Astrocyte of the hippocampus (primary cell): ENCODE measurements at places on chromosomes 2 and 18.

DNA sequence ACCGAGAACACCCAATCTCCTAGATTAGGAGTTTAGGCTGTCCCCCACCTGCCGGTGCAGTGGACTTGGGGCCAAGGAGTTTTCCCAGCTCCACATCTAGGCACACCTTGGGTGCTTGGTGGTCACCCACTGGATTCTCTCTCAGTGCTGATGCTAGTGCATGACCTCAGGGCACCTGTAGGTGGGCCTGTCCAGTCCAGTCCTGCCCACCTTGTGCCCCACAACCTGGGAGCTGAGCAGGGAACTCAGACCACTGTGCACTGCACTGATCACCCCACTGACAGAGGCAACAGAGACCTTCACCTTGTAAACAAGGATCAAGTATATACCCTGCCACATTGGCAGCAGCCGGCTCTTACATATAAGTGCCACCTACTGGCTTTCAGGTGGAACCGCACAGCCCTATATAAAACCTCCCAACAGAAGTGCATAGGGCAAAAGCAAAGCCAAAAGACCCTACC is 12.7 kb upstream of the CDH19 start:
- no peak for DNase-seq

GRCh38 chr2:28666496-28667184 is 85.0 kb upstream of the PPP1CB start:
- no peak for DNase-seq

- DNase-seq = no peak
Measured at GRCh38 chr2:120432976-120433815, 87.3 kb downstream of the INHBB start.

GRCh38 chr18:26574958-26575864 is 26.9 kb upstream of the KCTD1 start:
- peak; percentile 92 for DNase-seq

DNA sequence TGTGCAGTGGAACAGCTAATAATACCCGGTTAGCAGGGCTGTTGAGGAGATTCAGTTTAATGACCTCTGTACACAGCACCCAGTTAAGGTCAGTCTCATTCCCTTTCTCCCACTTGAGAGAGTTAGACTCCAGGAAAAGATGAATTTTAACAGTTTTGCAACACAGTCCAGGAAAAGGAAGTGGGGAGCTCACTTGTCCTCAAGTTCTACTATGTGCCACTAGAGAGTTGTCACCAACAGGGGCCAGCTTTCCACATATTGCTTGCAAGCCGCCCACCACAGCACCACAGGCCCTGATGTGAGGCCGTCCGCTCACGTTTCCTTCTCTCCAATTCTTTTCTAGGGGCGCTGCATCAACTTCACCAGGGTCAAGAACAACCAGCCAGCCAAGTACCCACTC is 142.1 kb downstream of the GFPT1 start:
- no peak for DNase-seq

- no peak for DNase-seq
Measured at GRCh38 chr2:189580241-189580651, 340 bp downstream of the SLC40A1 start.

DNA sequence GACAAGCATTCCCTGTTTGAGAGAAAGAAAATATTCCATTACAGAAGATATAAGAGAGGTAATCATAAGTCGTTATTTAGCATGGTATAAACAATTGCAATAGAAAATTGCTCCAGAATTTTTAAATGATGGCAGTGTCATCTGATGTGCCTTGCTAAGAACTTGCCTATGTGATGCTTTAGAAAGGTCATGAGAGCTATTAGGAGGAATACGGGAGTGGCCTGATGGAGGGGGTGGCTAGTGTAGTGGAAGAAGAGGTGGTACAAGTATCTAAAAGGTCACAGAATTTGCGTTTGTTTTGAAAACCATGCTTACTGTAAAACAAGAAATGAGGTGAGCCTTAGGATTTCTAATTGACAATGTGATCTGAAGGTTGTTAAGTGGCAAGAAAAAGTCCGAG is 550.0 kb downstream of the TMX3 start:
- no peak for DNase-seq

DNA sequence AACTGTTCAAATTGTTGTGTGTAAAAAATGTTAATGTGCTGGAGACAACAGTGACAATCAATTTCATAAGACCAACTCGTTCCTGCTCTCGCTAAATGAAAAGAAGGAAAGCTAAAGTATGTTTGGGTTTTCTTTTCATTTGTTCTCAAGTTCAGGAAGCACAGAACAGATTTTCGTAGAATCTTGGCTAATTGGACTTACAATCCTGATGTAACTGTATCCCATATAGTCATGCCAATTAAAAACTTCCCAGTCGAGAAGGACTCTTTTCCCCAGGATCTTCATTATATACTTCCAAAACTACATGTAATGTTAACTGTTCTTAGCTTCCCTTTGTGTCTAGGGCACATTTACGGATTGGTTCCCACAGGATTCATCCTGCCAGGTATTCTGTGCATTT is 135.4 kb upstream of the ITGB6 start:
- DNase-seq = no peak

DNA sequence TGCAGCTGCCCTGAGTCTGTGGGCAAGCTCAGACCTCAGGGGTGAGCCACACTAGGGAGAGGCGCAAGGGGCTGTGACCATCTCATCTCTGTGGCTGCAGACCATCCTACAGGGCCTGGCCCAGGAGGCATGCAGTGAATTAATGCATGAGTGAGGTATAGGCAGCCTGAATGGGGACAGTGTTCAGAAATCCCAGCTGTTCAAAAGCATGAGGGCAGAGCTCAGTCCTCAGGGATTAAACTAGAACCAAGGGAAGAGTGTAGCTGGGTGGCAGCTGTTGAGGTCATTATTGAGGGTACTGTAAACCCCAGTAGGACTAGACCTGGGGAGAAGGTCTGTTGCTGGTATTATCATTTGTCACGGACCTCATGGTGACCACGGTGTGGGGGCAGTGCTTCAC is 17.0 kb downstream of the TMEM177 start:
- DNase-seq = no peak

- no peak for DNase-seq
Measured at GRCh38 chr2:71922091-71922490, 225.6 kb downstream of the CYP26B1 start.

DNA sequence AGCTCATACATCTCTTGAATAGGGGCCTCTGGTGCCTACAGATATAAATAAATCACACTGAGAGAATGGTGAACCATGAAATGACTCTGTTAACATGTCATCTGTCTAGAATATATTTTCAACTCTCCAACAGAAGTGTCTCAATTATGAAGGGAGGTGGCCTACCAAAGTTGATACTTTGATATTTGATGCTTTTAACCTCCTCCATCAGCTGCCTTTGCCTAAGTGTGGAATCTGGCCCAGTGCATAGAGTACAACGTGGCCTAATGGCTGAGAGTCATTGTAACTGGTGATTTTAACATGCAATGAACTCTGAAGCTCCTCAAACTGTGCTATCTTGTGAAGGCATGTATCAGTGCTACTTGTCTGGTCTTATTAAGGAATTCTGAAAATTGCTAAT is 93.4 kb downstream of the MYO3B start:
- peak; percentile 34 for DNase-seq

GRCh38 chr2:152114366-152114765 is 15.5 kb upstream of the CACNB4 start:
- DNase-seq = no peak

DNA sequence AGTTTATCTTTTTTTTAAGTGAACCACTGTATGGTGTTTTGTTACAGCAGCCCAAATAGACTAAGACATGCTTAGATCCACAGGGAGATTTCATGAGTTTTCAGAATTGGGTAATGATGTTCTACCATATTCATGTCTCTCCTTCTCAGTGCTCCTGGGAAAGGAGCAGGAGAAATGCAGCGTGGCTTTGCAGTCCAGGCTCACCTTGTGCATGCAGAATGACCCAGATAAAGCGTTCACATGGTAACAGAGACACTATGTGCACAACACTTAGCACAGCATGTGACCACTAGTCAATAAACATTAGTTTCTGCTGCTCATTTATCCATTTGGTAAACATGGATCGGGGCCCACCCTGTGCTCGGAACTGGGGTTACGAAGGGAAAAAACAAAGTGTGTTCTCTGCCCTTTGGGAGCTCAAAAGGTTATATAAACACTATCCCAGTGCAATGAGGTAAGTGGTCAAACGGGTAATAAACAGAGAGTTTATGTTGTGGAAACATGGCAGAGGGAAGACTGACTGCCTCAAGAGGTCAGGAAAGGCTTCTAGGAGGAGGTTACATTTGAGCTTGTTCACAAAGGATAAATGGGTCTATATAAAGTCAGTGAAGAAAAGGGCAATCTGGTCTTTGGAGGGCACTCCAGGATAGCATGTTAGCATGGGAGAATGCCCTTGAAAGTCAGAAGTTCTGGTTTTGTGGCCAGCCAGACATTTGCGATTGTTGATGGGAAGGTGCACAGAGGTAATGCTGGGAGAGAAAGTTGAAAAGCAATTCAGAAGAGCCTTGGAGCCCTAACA is 299.2 kb downstream of the TDRD15 start:
- DNase-seq = no peak

- no peak for DNase-seq
Measured at GRCh38 chr18:8303151-8303755, 306.0 kb upstream of the RAB12 start.

DNA sequence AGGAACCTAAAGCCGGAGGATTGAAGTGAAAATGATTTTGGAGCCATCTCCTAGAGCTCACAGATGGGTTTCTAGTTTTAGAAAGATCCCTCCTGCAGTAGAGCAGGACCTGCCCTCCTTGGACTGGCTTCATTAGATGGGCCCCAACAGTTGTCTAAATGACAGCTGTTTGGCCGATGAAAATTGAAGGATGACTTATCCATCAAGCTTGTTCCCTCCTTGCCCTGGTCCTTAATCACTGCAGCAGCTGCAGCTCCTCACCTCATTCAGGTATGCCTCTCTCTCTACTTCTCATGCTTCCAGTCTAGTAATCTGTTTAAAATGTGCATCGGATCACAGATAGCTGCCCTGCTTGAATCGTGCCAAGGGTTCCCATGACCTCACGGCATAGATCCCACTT is 677.6 kb downstream of the BCL11A start:
- no peak for DNase-seq

DNA sequence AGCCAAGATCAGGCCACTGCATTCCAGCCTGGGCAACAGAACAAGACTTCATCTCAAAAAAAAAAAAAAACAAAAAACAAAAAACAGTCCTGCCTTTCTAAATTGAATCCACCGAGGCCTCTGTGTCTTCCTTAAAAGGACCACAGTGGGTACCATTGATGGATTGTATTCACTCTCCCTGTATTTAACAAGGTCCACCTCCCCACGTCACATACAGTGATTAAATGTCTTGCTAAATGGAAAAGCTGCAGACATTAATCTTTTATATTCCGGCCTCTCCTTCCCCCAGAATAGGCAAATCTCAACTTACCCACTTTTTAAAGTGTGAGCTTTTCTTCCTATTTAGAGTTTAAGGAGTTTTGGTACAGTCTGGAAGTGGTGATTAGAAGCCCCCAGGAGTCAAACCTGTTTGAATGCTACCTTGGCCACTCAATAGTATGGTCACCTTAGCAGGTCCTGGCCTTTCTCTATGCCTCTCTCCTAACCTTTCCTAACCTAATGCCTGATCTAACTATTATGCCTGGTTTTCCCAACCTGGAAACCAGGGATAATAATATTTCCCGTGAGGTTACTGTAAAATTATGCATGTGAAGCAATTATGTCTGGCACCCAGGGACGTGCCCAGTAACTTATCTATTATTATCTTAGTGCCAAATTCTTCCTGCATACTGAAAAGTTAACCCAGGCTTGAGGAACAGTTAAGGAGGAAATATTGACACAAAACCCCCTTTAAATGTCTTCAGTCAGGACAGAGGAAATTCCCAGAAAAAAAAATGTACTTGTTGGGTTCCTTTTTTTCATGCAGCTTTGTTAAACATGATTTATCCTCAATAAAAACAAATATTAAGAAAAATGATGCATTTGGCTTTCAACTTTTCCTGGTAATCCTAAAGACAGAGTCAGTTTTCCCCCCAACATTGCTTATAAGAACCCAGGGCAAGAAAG is 3.1 kb downstream of the NFE2L2 start:
- DNase-seq = no peak

GRCh38 chr2:18899725-18900124 is 310.4 kb upstream of the NT5C1B start:
- DNase-seq = no peak

- no peak for DNase-seq
Measured at GRCh38 chr2:134218930-134219658, 34.8 kb upstream of the MGAT5 start.

DNA sequence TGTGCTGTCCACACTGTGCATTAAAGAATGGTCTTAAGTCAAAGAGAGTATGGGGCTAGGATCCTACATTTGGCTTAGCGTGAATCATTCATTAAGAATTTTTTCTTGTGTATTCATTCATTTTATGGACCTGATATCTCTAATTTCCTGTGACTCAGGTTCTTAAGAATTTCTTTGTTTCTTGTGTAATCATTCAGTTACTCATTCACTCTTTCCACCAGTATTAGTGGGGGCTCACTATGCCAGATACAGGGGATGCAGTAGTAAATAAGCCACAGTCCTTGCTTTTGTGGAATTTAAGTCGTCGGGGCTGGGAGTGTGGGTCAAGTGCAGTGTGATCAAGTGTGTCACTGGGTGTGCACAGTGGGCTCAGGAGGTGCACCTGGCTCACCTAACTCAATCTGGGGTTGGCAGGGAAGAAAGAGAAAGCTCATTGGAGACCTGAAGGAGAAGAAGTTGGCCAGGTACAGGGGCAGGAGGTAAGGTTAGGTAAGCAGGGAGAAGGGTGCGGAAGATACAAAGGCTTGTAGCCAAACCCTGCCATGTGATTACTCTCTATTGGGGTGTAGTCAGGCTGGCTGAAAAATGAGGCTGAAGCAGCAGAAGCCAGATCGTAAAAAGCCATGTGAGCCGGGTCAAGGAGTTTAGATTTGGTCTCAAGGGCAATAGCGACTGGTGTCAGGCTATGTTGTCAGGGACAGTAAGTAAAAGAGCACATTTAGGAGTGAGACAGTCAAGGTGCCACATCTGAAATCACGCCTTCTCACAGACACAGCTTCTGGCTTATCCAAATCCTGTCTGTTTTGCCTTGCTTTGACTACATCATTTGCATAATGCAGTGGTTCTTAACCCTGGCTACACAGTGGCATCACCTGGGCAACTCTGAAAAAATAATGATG is 67.2 kb downstream of the KCTD1 start:
- DNase-seq = peak; percentile 81

DNA sequence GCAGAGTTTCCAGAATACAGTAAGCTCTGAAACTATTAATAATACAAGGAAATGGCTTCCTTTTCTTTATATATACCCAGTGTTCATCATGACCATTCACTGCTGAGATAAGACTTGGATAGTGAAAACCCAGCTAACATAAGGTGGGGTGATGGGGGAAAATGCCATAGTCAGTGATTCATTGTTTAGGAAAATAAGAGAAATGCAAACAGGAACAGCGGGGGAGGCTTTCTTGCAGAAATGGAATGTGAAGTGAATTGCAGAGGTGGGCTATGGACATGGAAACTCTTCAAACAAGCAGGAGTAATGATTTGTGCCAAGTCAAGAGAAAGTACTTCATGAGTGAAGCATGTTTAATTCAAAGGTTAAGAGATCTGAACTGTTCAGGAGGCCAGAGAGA is 519.4 kb downstream of the TDRD15 start:
- peak; percentile 79 for DNase-seq

DNA sequence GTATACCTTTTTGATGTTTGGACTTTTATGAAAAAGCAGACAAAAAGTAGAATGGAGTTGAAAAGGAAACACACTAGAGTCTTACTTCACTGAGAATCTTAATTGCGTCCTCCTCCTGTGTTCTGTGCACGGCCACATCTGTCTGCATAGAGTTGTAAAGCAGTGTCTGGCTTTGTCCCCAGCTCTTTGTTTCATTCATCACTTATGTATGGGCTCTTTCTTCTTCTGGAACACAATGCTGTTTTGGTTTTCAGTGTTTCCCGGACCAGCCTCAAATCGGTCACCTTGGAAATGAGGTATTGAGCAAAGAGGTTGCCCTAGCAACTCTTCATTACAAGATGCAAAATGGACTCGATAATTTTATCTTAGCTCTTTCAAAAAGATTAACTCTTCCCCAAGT is 104.3 kb upstream of the CNGA3 start:
- peak; percentile 17 for DNase-seq
